Suppressor macrophage treated with lipopolysaccharide for 4 hours (primary cell): ENCODE measurements at places on chromosomes 5 and 9.
A peak's percentile ranks its signal among the peaks of the same experiment; 100 is the strongest.

DNA sequence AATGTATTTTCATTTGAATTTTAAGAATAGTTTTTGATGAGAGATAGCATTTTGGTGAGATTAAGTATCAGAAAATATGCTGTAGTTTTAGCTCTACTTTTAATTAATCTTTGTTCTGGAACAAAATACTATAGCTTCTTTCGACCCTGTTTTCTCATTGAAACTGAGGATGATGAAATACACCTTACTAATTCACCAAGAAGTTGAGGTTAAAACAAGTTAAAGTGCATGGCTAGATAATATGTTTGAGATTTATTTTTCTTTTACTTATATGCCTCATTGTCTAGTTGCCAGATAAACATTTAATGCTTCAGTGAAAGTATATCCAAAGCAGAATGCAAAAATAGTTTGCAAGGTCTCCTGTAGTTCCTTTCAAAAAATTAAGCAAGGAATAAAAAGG lies 140.1 kb upstream of the KCNN2 start:
- no peak for DNase-seq

- DNase-seq, result peak; percentile 69
Observed at GRCh38 chr5:90529939-90530677, 724 bp upstream of the LYSMD3 start.

- DNase-seq, result no peak
Observed at GRCh38 chr5:179292681-179293635, 52.3 kb downstream of the ADAMTS2 start.

DNA sequence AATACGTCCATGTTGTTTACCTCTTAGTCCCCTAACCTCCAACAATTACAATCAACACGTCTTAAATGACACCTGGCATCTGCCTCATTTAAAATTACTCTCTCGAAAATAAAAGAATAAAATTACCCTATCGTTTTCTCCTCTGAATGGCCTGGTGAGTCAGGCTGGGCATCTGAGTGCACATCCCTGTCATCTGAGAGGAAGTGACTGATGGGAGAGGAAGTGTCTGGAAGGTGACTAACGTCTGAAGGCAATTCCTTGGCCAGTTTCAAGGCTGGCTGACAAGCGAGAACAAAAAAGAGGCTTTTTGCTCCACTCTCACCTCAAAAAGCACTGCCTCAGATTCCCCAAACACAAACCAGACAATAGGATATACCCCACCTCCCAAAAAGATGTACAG lies 57.7 kb downstream of the MAPKAP1 start:
- DNase-seq, result peak; percentile 91

DNA sequence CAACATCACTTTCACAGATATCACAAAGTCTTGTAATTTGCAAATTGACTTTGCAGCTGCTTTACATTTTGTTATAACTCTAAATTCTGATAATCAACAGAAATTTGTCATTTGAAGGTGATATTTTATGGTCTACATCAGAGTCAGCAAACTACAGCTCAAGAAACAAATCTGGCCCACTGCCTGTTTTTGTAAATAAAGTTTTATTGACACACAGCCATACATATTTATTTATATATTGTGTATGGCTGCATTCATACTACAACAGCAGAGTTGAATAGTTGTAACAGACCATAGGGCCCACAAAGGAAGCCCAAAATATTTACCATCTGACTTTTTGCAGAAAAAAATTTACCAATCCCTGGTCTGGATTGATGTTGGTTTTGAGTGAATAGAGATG lies 87.0 kb upstream of the GRIA1 start:
- no peak for DNase-seq

- DNase-seq, result no peak
Observed at GRCh38 chr5:58077416-58077815, 382.5 kb downstream of the PLK2 start.

- no peak for DNase-seq
Observed at GRCh38 chr5:92402045-92402444, 1018.9 kb upstream of the ARRDC3 start.

DNA sequence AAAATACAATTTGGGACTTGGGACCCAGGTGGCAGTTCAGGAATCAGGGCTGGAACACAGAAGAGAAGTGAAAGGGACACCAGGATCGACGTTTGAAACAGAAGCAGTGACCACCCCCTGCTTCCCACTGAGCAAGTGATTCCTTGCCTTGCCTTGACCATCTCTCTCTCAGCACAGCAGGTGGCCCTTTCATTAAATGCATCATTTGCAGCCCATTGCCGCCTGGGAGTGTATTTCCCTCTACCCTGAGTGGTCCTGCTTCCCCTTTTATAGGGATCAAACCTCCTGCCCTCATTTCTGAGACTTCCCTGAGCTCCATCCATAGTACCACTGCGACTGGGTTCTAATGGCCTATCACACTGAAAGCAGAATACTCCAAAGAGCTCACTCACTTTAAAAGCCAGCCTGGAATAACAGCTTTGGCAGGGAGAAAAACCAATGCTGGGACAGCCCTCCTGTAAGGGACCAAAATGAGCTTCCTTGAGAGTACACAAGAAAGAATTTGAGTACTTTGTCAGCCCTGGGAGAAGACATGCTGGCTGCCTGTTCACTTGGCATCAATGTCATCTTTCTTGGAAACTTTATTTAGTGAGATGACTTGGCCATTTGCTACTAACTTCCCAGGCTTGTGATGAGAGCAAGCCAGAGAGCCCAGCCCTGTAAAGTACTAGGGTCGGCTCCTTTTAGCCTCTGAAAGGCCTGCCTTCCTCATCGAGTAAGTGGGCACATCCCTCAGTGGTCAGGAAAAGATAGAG lies 149.7 kb downstream of the SLIT3 start:
- no peak for DNase-seq

GRCh38 chr9:33198165-33198564 lies 31.0 kb upstream of the B4GALT1 start:
- DNase-seq, result no peak

GRCh38 chr9:136529516-136530460 lies 16.1 kb downstream of the NOTCH1 start:
- peak; percentile 23 for DNase-seq

GRCh38 chr5:79191457-79191856 lies 44.5 kb upstream of the JMY start:
- DNase-seq, result no peak

GRCh38 chr9:133913571-133914369 lies 78.4 kb downstream of the VAV2 start:
- DNase-seq, result no peak

DNA sequence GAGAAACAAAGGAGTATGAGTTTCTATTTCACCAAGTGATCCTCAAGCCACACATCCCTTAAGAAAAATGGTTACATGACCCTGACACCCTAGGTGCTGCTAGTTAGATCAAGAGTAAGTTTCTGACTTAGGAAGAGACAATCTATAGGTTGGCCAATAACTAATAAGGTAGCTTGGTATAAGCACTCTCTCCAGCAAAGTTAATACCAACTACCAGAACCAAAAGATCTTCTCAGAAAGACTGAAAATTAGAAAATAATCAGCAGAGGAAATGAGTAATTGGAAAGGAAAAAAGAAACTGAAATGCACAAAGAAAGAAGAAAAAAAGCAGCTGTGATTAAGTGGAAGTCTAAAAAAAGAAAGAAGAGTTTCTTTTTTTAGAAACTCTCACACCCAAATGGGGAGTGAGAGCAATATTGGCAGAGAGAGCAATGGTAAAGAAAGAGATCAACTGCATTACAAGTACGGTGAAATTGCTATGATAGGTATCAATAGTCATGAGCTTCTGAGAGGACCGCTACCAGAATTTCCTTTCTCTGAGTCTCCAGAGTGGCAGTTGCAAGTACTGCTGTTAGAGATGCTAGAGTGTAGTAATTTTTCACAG lies 195.5 kb downstream of the TMEM167A start:
- peak; percentile 6 for DNase-seq
